ENCODE measurements at places on chromosomes 4 and X. TPM values are rescaled to one million over a fixed set of nuclear protein-coding genes. Genes with fewer than 3 reads are reported as not detected.

Gene TLR10
- total RNA-seq: not detected

Gene SSX4
- not detected for total RNA-seq

Gene SNX12
- total RNA-seq: 50.3 TPM

Gene SMIM31
- not detected for total RNA-seq

Gene BOD1L1
- 34.3 TPM for total RNA-seq

Gene TCEAL2
- 0.26 TPM for total RNA-seq

Gene SPANXN4
- total RNA-seq: not detected

Gene ARMCX5
- 12.8 TPM for total RNA-seq

Gene PASD1
- total RNA-seq: not detected

Gene CCDC160
- 0.17 TPM for total RNA-seq

Gene ZNF595
- total RNA-seq: 16.2 TPM

Gene ATP1B4
- total RNA-seq: not detected

Gene MAOB
- total RNA-seq: 4.6 TPM

Gene FAM9B
- total RNA-seq: not detected

Gene TLR3
- 8.1 TPM for total RNA-seq

Gene AVPR2
- not detected for total RNA-seq

Gene TMEM47
- total RNA-seq: 128 TPM

Gene SETD7
- 80.8 TPM for total RNA-seq

Gene PTPN13
- 55.2 TPM for total RNA-seq

Gene RIPPLY1
- total RNA-seq: not detected

Gene CCNA2
- 1.3 TPM for total RNA-seq

Gene SYTL4
- 4.6 TPM for total RNA-seq

Gene GABRA4
- total RNA-seq: not detected

Gene GPRASP1
- total RNA-seq: 5.8 TPM

Gene SRD5A3
- 5.0 TPM for total RNA-seq

Gene NEK1
- 17.0 TPM for total RNA-seq

Gene CPLX1
- total RNA-seq: not detected

Gene MSX1
- total RNA-seq: 1.3 TPM

Gene CTAG1B
- total RNA-seq: not detected

Gene KLHL8
- total RNA-seq: 15.7 TPM

Gene GSX2
- total RNA-seq: 0.33 TPM

Gene CXCL3
- 2.5 TPM for total RNA-seq

Gene ANKRD50
- total RNA-seq: 21.3 TPM

Gene GUCY1A1
- total RNA-seq: 23.4 TPM

Gene ARHGEF38
- total RNA-seq: not detected

Gene IL15
- 14.9 TPM for total RNA-seq

Gene CT45A2
- total RNA-seq: not detected

Gene ARHGAP24
- 40.5 TPM for total RNA-seq

Gene GYPE
- total RNA-seq: 1.3 TPM

Gene GLOD5
- total RNA-seq: not detected

Gene MUC7
- total RNA-seq: not detected

Gene ADGRG4
- not detected for total RNA-seq
